Kidney epithelial cell (primary cell): ENCODE measurements at places on chromosomes 3 and 15. TPM values are rescaled to one million over a fixed set of nuclear protein-coding genes. Genes with fewer than 3 reads are reported as not detected.

- no peak for DNase-seq
Observed at GRCh38 chr3:116188231-116188785, 257.0 kb downstream of the LSAMP start.

MASP1 gene
- total RNA-seq = 0.48 TPM in 1 of 2 replicates, not detected in the other

- no peak for DNase-seq
Observed at GRCh38 chr3:123081718-123082369, 15.0 kb downstream of the PDIA5 start.

DNA sequence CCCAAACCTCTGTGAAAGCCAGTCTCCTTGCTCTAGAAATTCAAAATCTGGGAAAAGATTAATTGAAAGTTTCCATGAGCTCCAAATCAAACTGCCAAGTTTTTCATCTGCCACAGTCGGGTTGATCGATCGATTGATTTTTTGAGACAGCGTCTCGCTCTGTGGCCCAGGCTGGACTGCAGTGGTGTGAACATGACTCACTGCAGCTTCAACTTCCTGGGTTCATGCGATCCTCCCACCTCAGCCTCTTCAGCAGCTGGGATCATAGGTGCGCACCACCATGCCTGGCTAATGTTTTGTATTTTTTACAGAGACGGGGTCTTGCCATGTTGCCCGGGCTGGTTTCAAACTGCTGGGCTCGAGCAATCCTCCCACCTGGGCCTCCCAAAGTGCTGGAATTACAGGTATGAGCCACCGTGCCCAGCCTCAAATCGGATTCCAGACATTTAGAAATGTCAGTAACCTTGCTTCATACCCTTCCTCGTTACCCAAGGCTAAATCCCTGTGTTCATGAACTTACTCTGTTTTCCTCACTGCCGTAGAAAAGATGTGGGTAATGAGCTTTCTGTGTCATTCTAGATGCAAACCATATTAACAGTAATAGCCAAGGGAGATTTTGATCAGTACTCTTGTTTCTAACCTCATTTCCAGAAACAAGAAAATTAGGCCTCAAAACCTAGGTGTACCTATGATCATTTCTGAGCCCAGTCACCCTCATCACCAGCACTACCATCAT is 105.9 kb upstream of the AKAP13 start:
- no peak for DNase-seq

DNA sequence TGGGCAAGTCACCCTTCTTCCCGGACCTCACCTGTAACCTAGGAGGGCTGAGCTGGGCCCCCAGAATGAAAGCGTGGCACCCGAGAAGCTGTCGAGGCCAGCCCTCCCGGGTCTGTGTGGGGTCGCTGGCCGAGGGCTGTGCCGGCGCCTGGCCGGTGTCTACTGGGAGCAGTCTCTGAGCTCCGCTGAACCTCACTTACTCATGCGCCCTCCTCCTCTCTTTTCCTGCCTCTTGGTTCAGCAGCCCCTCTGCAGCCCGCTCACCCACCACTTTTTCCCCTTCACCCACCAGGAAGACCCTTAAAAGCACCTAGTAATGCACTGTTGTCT is 419 bp downstream of the HYKK start:
- DNase-seq = no peak

GRCh38 chr3:150627557-150627956 is 24.4 kb downstream of the SELENOT start:
- no peak for DNase-seq

- DNase-seq = peak; percentile 58
Observed at GRCh38 chr3:151925876-151926275, 52.4 kb downstream of the SUCNR1 start.

- DNase-seq = no peak
Observed at GRCh38 chr3:183172051-183172639, 9.6 kb upstream of the LAMP3 start.

IL20RB gene
- 0.58 and 0.89 TPM in 2 replicates for total RNA-seq
